Vein endothelial cell (primary cell): ENCODE measurements at places on chromosomes 11 and 22. TPM values are rescaled to one million over a fixed set of nuclear protein-coding genes. Genes with fewer than 3 reads are reported as not detected.

The ATL3 gene
- 143 and 174 TPM in 2 replicates for total RNA-seq

The SLC35E4 gene
- total RNA-seq: 22.6 and 26.1 TPM in 2 replicates

The MIOX gene
- not detected in 2 replicates for total RNA-seq

The CCDC73 gene
- not detected in 2 replicates for total RNA-seq

The CLMP gene
- 0.10 and 1.6 TPM in 2 replicates for total RNA-seq

The CRYBB3 gene
- total RNA-seq: not detected in 2 replicates

The TYR gene
- total RNA-seq: 0.29 TPM in 1 of 2 replicates, not detected in the other

The SCGB1C1 gene
- not detected in 2 replicates for total RNA-seq

The ANKK1 gene
- total RNA-seq: under 0.01 TPM in 1 of 2 replicates, not detected in the other

The ROBO3 gene
- 20.5 and 50.6 TPM in 2 replicates for total RNA-seq

The TRIM66 gene
- 5.6 and 5.7 TPM in 2 replicates for total RNA-seq

The SNX32 gene
- total RNA-seq: 0.10 and 1.6 TPM in 2 replicates

The TMX2 gene
- 61.1 and 66.9 TPM in 2 replicates for total RNA-seq

The USP2 gene
- total RNA-seq: 0.29 TPM in 1 of 2 replicates, not detected in the other

The RFPL2 gene
- total RNA-seq: not detected in 2 replicates

The MS4A4A gene
- total RNA-seq: not detected in 2 replicates

The ACTN3 gene
- total RNA-seq: 0.19 TPM in 1 of 2 replicates, not detected in the other

The NXPE1 gene
- not detected in 2 replicates for total RNA-seq

The C1QTNF5 gene
- 79.7 and 111 TPM in 2 replicates for total RNA-seq

The USH1C gene
- not detected in 2 replicates for total RNA-seq

The CCDC117 gene
- 19.9 and 24.5 TPM in 2 replicates for total RNA-seq

The RASSF10 gene
- 0.67 and 12.1 TPM in 2 replicates for total RNA-seq
